ENCODE measurements at places on chromosomes 3 and 15.

- no peak for DNase-seq
Observed at GRCh38 chr3:39278616-39278935, 1.3 kb downstream of the CX3CR1 start.

DNA sequence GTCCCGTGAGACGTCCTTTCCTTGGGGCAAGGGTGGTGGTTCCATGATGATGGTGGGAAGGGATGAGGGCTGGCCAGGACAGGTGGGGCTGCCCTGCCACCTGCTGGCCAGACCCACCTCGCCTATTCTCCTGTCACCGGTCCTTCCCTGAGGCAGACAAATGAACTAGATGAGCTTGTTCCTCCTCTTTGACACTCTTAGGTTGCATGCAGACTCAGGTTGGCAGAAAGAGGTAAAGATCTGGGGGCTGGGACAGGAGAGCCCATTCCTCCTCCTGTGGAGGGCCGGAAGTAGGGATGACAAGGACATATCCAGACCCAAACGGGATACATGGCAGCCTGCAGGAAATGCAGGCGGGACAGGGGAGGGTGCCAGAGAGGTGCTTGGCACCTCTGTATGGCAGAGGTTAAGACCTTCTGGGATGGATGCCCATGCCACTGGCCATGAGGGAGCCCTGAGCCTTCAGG lies 38.6 kb downstream of the ACSBG1 start:
- DNase-seq, result peak; percentile 18

DNA sequence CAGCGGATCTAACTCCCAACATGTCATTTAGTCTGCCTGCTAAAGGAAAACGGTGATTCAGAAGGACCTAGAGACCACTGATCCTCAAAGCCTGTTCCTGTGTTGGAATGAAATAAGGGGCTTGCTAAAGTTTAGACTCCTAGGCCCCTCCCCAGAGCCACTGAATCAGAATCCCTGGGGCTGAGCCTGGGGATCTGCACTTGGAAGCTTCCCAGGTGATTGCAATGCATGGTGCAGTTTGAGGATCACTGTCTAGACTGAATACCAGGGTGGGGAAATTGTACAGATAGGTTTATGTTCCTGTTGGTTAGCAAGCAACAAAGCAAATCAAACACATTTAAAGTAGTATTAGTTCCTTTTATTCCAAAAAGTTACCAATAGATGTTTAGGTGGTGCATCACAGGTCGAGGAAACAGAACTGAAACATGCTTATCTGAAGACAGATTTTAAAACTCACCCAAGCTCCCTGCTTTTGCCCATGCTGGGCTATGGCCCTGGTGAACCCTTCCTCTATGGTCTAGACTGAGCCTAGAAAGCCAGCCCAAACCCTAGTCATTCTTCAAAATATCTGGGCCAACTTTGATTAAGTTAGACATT lies 29.6 kb upstream of the SPTBN5 start:
- DNase-seq, result no peak

DNA sequence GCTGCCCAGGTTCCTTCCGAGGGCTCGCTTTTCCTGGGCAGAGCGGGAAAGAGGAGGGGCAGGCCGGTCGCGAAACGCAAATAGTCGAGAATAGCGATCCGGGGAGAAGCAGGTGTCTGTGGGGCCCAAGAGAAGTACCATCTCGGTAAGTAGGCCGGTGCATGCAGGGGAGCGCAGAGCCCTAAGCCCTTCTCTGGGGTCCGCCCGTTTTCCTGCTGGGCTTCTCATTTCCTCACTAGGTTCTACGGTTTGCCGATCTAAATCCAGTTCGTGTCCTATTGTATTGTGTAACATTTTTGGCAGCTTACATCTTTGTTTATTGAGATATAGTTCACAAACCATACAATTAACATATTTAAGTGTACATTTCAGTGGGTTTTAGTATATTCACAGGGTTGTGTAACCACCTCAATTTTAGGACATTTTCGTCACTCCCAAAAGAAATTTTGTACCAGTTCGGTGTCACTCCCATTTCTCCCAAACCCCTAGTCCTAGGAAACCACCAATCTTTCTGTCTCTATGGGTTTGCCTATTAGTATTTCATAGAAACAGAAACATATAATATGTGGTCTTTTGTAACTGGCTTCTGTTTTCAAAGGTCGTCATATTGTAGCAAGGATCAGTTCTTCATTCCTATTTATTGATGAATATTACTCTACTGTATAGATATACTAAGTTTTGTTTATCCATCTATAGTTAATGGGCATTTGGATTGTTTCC lies 6.8 kb upstream of the TRIM69 start:
- no peak for DNase-seq

DNA sequence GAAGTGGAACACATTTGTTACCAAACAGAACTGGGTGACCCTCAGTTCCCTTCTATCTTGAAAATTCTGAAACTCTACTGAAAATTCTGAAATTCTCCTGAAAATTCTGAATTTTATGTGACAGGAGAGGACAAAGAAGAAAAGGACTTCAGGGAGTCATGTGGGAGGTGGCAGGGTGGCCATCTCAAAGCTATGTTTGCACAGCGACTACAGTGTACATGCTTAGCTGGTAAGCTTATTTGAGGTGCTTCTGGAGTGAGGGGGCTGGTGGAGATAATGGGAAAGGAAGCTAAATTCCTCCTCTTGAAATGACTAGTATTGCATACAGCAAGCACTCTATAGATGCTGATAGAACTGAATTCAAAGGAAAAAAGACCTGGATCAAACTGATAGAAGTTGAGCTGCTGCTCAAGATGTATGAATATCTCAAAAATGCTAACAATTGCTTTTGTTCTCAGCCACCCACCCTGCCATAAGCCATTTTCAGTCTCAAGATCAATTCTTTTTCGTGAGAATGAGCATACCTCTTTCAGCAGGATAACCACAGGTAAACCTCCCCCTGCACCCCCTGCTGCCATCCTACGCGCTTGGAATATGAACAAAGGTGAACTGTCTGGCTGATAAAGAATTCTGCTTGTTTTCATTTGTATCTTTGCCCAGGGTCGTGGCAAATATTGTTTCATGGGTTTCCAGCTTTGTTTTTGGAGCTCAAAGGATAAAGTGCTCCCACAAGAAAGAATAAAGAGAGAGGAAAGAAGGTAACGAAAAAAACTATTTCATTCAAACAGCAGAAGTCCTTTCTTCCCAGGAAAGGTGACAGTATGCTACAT lies 16.6 kb upstream of the ARHGEF3 start:
- DNase-seq, result no peak

- DNase-seq, result no peak
Observed at GRCh38 chr3:112776000-112776399, 70.7 kb downstream of the CD200R1L start.

- DNase-seq, result no peak
Observed at GRCh38 chr3:126105691-126106187, 21.8 kb upstream of the SLC41A3 start.

DNA sequence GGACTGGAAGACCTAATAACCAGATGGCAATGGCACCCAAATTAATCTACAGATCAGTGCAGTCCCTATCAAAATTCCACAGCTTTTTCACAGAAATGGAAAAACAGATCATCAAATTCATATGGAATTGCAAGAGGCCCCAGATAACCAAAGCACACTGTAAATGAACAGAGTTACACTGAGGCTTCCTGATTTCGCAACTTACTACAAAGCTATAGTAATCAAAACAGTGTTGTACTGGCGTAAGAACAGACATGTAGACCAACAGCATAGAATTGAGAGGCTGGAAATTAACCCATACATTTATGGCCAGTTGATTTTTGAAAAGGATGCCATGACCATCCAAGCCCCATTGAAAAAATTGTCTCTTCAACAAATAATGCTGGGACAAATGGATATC lies 16.2 kb downstream of the XPC start:
- DNase-seq, result no peak

- DNase-seq, result no peak
Observed at GRCh38 chr3:141469720-141470119, 17.1 kb upstream of the RASA2 start.

DNA sequence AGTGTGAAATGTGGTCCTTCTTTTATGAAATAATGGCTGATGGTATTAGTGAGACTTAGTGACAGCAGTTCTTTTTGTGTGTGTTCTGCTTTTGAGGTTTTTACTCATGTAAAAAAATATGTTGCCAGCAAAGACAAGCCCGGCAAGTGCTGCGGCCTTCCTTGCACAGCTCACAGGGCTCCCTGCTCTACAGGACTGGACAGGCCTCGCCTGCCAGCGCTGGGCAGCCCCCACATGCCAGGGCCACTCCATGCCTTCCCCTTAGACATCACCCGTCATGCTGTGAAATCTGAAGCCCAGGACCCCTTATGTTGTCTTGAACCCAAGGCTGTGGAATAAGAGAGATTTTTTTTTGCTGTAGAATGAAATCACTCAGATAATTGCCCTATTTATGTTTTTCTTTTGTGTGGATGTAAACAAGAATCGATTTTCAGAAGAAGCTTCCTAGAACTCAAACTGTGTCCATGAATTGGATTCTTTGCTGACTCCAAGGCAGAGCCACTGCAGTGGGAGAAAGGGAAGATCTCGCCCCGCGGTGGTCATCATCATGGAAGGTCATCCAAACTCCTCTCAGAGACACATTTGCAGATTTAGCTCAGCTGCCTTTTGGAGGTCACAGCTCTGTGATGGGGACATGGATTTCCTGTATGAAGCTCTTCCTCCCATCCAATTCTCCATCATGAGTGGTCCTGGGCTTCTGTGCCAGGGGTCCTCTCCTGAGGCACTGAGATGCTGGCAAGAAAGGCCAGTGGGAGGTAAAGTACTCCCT lies 150.8 kb downstream of the ATP10A start:
- no peak for DNase-seq

- no peak for DNase-seq
Observed at GRCh38 chr15:34665498-34666116, 82.2 kb upstream of the GOLGA8B start.

DNA sequence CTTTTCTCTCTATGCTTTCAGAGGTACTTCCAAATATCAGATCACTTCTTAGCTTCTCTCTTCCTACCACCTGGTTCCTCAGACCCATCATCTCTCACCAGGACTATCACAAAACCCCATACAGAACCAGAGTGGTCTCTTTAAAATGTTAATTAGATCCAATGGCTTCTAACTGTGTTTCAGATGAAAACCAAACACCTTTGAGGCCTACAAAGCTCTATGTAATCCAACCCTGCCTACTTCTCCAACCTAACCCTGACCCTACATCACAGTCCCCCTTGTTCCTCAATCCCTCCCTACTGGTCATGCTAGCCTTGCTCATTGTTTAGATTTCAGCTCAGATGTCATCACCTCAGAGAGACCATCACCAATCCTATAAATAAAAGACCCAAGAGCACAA lies 34.8 kb downstream of the SUMF1 start:
- no peak for DNase-seq

- no peak for DNase-seq
Observed at GRCh38 chr15:39801641-39802309, 19.1 kb upstream of the FSIP1 start.

DNA sequence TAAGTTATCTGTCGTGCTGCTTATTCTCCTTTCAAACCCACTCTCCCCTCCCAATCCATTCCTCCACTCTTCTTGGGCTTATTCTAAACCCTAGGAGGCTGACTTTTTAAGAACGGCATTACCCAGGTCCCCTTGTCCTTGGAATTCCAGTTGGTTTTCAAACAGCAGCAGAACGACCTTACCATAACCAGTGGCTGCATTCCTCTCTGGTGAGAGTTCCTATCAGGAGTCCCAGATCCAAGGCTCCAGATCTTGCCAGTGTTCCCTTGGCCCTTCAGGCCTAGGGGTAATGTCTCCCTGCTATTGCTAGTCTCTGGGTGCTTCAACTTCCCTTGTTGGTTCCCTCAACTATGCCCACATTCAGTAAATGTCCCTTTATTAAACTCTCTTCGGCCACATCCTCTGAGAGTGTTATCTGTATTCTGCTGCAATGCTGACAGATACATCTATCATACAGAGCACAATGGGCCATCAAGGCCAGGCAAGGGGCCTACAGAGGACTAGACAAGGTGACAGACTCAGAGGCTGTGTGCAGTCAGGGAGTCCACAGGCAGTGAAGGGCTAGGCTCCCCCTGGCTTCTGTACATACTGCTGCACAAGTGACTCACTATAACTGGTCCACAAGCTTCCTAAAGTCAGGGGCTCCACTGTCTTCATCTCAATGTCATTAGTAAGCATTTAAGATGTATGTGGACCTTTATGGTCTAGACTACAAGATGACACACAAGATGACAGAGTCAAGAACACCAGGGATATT lies 10.1 kb downstream of the LYSMD2 start:
- no peak for DNase-seq
